ENCODE measurements at places on chromosomes 5 and 9.

DNA sequence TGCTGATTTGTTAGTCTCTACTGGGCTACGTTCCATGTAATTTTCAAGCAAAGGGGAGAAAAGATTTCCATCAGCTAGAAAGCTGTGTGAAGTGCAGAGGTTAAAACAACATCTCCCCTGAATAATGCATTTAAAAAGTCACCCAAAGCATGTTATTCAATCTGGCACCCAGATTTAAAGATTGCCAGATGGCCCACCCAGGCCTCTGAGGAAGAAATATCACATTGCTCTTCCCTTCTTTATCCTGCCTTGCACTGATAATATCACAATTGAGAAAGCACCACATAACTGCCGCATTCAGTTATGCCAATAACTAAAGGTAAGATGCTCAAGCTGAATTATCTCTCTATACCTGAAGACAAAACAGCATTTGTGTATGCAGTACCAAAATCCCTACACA, 119.4 kb upstream of the PUM3 start:
- DNase-seq, result no peak

DNA sequence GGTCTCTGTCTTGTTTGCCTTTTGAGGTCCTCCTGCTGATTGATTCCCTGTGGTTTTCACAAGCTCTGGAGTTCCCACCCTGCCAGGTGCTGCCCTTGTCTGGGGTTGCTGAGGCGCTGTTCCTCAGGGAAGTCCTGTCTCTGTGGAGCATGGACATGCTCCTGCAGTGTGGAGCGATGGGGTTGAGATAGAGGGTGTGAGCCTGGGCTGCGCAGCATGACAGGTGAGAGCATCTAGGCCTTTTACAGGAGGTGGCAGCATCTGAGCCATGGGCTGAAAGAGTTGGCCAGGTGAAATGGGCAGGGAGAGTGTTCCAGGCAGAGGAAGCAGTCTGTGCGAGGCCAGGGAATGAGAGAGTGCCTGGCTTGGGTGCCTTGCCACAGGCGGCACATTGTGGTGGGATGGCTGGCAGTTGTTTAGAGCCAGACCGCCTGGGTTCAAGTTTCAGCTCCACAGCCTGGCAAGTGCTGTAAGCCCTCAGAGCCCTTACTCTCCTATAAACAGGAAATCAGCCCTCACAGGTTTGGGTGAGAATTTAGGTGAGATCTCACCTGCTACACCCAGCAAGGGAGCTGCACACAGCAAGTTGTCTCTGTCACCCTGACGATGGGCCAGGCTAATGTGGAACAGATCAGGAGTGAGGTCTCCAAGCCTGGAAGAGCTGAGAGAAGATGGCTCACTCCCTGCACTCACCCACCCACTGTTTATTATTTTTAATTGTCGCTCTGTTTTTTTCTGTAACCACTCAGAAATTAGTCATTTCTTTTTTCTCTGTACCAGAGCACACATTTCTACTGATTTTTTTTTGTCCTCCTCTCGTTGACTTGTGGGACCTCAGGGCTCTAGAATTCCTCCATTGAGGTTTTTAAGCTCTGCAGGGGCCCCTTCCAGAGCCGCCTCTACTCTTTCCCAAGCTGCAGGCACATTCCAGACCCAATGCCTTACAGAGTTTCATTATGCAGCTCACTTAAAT, 19.6 kb downstream of the TCOF1 start:
- DNase-seq, result no peak

DNA sequence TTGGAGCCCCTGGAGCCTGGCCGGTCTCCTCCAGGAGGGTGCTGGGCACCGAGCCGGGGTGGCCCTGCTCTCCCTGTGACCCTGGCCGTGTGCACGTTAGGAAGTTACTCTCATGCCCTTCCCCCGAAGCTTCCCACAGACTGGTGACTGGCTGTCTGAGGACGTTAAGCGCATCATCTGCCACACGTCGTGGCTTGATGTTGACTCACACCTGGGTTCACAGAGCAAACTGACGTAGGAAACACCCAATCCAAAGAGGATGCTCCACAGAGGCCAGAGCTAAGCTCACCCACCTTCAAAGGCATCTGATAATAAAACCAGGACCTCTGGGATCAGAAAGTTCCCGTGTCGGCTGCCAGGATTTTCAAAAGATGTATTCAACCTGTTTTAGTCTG, 152.9 kb upstream of the PHYKPL start:
- peak; percentile 26 for DNase-seq

DNA sequence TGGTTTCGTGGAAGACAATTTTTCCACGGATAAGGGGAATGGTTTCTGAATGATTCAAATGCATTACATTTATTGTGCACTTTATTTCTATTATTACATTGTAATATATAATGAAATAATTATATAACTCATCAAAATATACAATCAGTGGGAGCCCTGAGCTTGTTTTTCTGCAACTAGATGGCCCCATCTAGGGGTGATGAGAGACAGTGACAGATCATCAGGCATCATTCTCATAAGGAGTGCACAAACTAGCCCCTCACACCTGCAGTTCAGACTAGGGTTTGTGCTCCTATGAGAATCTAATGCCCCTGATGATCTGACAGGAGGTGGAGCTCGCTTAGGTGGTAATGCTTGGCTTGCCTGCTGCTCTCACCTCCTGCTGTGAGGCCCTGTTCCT, 6.4 kb downstream of the ISCA1 start:
- no peak for DNase-seq

DNA sequence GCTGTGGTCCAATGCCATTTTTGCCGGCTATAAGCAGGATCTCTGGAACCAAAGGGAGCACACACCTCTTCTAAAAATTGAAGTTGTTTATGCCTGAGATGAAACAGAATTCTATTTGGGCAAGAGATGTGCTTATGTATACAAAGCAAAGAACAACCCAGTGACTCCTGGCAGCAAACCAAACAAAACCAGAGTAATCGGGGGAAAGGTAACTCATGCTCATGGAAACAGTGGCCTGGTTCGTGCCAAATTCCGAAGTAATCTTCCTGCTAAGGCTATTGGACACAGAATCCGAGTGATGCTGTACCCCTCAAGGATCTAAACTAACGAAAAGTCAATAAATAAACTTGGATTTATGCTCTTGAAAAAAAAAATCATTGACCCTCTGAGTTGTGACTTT, 178.7 kb downstream of the CEMIP2 start:
- no peak for DNase-seq

- no peak for DNase-seq
Observed at GRCh38 chr5:13248253-13248652, 696.2 kb downstream of the DNAH5 start.

DNA sequence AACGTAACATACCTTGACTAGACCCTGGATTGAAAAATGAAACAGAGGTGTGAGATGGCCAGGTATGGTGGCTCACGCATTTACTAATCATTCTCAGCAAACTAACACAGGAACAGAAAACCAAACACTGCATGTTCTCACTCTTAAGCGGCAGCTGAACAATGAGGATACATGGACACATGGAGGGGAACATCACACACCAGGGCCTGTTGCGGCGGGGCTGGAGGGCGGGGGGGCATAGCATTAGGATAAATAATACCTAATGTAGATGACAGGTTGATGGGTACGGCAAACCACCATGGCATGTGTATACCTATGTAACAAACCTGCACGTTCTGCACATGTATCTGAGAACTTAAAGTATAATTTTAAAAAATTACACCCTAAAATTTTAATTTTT, 15.9 kb downstream of the RAPGEF6 start:
- DNase-seq, result no peak

GRCh38 chr5:35736280-35736679, 118.6 kb downstream of the SPEF2 start:
- DNase-seq, result peak; percentile 69

DNA sequence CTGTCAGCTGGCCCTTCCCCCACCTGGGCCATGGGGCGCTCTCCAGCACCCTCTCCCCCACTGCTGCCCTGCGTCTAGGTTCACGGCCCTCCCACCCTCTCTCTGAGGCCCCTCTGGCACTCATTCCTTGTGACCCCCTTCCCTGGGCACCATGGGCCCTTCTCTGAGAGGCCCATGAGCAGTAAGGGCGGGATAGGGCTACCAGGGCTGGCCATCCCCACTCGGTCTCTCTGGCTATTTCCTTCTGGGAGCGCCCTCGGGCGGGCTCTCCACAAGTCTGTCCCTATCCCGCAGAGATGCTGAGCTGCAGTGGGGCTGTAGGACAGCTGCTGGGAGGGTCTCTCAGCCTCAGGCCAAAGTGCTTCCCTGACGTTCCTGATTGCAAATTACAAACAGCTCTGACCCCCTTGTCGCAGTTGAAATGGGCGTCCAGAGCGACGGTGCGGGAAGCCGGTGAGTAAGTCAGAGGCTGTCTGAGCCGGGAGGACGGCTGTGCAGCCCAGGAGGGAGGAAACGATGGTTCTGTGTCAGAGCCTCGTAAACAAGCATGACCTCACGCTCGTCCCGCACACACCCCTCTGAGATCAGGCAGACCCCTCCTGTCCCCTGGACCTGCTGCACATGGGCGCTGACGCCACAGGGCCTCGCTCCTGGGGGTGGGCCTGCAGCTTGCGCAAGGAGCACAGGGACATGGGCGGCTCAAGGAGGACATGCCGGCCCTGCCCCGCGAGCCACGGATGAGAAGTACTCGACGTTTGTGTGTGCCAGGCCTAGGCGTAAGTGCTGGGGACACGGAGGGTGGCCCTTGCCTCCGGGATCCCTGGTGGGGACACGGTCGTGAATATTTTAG, 36.3 kb upstream of the GFPT2 start:
- DNase-seq, result no peak

Measured in activated CD4-positive, alpha-beta T cell treated with anti-CD3 and anti-CD28 coated beads for 48 hours (primary cell).